Hematopoietic multipotent progenitor cell (in vitro differentiated cells): ENCODE measurements at places on chromosomes 1 and 21.
A peak's percentile ranks its signal among the peaks of the same experiment; 100 is the strongest.

- no peak for DNase-seq
These were observed 14.5 kb downstream of the HHAT start for GRCh38 chr1:210342986-210343780.

DNA sequence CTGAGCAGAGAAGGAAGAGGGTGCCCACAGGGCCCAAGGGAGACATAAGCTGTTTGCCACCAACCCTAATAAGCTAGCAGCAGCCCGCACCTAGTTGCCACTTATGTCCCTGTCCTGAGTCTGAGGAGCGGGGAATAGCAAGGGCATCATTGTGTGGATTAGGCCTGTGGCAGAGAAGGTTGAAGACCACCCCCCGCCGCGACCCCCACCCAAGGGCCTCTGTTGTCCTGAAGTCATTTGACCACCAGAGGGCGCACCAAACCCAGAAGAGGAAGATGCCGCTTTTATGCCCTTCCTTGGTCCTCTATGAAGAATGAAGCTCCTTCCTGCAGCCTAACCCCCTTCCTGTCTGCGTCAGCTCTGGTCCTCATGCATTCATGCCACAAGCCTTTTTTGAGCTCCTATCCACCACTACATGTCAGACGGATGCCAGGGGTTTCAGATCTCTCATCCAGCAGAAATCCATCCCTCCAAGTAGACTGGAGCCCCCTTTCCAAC lies 16.6 kb downstream of the RHBG start:
- peak; percentile 75 for DNase-seq

DNA sequence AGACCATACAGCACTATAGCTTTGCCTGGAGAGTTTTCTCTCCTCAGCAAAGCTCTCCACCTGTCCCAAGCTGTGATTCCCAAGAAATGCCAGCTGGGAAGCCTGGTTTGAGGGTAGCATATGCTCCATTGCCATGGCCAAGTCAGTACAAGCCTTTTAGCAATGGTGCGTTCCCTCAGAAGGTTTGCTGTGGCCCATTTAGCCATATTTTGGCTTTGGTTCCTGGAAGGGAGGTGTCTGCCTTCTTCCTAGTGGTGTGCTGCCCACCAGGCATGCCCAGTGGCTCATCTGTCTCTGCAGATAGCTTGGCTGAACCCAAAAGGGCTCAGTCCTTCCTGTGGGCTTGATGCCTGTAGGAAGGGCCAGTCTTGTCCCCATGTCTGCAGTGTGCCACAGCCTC lies 32.4 kb downstream of the GALNT2 start:
- DNase-seq: no peak

GRCh38 chr21:41817228-41817627 lies 50.4 kb upstream of the RIPK4 start:
- DNase-seq: peak; percentile 78

DNA sequence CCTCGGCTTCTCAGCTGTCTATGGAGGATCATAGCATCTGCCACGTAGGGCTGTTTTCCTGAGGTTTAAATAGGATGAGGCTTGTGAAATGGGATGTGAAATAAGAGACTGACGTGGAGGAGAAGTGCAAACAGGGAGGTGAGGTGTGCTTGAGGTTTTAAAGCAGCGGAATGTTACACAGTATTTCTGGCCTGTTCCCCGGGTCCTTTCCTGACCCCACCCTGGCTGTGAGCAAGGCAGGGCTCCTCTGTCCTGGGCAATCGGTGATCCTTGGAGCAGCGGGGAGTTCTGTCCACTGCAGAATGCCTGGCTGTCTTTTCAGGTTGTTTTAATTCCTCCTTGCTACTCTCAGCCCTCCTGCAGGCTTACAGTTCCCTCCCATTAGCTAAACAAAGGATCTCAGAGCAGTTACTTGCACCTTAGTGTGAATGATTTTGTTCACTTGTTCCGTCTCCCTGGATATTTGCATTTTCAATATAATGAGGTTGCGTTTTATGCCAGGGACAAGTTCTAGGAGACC lies 38.6 kb downstream of the LHX4 start:
- no peak for DNase-seq

GRCh38 chr1:4271338-4271998 lies 371.4 kb upstream of the C1orf174 start:
- no peak for DNase-seq

- DNase-seq: no peak
These were observed 621.4 kb upstream of the PKN2 start for GRCh38 chr1:88062650-88063153.

- DNase-seq: no peak
These were observed 72.8 kb downstream of the S100B start for GRCh38 chr21:46532080-46532479.

- DNase-seq: no peak
These were observed 597.6 kb upstream of the PRMT6 start for GRCh38 chr1:106458866-106459265.
